ENCODE measurements at places on chromosomes 2 and 18.

DNA sequence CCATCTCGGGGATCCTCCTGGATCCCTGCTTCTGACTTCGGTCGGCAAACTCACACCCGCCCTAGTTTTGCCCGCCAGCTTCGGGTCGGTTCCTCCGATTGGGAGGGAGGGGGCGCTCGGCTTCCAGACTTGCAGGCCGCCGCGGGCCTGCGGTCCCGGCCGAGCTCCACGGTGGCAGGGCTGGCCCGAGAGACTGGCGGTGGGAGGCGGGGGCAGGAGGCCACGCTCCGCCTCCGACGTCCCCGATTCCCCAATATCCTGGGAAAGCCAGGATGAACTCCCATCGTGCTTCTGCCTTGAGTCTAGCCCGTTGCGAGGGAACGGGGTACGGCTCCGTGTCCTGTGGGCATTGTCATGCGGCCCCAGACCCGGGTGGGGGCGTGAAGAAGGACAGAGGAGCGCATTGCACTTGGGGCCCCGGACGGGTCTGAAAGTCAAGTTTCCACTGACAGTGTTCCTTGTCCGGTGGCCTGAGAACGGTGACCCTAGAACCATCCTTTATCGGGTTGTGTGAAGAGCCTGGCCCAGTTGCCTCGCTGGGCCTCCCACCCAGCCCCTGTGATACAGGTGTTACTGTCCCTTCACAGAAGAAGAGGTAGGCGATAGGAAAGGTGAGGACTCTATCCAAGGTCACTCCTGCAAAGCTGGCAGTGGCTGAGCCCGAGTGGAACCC, 2.4 kb upstream of the INHBB start:
- no peak for DNase-seq

GRCh38 chr2:20666005-20666303, 990 bp upstream of the GDF7 start:
- DNase-seq: no peak

DNA sequence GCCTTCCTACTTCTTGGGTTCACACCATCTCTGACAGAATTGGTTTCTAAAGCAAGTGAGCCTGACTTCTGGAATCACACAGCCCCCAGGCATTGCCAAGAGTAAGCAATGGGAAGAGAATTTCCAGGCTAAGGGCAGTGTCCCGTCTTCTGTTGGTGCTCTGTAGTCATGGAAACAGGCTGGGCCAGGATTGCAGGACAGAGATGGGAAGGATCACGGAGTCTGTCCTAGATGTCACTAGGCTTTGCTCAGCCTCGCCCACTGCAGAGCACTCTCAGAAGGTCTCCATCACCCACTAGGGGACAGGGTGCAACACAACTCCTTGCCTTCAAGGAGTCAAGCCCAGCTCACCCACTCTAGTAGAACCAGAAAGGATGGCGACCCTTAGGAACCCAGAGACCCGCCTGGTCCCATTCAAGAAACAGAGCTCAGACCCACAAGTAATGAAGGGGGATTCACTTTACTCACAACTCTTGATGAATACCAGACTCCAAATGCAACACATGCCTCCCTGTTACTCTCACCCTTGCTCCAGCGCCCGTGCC, 48.6 kb upstream of the TEX51 start:
- DNase-seq: no peak

DNA sequence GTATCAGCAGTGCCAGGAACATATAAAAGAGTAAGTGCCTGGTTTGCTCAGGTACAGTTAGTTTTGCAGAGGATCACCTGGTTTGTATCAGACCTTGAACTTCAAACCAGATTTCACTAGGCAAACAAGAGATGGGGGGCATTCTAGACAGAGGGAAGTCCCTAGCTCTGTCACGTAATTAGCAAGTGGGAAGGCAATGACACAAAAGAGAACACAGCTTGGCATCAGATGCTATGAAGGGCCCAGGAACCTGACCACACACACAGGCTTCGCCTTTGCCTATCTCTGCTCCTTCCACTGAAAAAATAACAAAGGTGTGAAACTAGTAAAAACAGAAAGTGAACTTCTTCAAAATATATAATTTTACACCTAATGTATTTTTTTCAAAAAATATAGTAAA, 62.6 kb downstream of the CERKL start:
- DNase-seq: no peak

DNA sequence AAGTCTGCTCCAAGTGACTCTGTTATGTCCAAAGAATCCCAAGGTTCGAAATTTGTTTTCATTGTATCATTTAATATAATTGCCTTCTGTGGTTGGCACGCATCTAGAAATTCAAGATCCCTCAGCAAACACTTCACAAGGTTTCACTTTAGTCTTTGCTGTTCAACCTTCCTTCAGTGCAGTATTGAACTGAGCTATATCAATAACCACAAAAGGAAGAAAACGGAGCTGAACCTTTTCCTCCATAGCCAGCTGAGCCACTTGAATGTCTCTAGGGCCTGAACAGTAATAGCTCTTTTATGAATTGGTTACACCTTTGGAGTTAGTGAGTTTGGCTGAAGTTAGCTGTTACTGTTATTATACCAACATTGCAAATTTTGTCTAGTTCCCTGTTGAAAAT, 357.7 kb upstream of the HNRNPA3 start:
- DNase-seq: no peak

DNA sequence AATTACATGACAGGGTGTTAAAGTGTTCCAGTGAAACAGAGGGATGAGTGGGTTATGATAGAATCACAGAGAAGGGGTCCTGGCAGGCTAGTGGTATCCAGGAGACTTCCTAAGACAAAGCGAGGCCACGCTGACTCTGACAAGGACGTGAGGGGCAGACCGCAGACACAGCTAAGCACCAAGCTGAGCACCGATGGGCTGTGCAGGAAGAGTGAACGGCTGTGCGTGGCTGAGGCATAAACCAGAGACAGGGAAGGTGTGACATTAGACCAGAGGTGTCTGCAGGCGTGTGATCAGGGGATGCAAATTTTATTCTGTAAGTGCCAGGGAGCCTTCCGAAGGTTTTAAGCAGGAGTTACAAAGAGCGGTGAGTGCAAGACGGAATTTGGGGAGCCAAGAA, 69.9 kb downstream of the PRELID3A start:
- no peak for DNase-seq

DNA sequence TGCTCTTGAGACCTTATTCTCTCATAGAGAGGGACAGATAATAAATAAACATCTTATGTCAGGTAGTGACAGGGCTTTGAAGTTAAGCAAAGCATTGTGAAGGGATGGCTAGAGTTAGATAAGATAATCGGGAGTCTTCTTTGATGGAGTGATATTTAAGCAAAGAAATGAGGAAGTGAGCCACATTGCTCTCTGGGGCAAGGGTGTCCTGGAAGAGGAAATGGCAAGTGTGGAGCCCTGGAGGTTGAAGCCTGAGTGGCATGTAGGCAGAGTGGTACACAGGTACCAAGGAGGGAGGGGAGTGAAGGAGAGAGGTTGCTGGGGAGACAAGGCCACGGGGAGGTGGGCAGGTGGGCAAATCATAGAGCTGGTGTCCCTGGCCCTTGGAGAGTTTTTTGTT, 110.2 kb downstream of the CTAGE1 start:
- peak; percentile 26 for DNase-seq

GRCh38 chr2:23293063-23293462, 91.9 kb upstream of the KLHL29 start:
- DNase-seq: no peak

DNA sequence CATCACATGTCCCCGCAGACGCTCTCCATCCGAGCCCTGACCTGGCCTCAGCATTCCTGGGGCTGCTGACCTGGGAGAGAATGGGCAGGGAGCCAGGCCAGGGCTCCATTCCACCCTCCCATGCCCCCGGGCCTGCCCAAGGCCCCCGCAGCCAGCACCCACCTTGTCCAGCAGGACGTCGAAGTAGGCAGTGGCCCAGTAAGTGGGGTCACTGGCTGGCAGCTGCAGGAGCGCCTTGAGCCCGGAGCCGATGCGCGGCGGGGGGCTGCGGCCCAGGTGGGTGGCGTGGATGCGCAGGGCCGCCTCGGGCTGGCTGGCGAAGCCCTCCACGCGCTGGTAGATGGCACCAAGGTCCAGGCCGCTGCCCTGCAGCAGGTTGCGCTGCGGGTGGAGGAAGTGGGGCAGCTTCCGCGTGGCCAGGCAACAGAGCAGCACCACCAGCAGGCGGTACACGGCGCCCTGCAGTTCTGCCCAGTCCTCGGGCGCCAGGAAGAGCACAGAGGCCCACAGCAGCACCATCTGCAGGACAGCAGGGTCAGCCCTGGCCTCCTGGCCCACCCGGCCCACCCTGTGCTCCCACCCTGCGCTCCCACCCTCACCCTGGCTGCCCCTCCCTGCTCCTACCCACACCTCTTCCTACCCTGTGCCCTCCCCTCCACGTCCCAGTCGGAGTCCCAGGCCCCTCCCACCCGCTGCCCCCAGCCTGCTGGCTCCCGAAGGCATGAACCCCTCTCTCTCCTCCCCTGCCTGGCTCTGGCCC, 7.6 kb downstream of the MAB21L4 start:
- DNase-seq: no peak

GRCh38 chr2:225431105-225431863, 31.8 kb downstream of the NYAP2 start:
- no peak for DNase-seq

DNA sequence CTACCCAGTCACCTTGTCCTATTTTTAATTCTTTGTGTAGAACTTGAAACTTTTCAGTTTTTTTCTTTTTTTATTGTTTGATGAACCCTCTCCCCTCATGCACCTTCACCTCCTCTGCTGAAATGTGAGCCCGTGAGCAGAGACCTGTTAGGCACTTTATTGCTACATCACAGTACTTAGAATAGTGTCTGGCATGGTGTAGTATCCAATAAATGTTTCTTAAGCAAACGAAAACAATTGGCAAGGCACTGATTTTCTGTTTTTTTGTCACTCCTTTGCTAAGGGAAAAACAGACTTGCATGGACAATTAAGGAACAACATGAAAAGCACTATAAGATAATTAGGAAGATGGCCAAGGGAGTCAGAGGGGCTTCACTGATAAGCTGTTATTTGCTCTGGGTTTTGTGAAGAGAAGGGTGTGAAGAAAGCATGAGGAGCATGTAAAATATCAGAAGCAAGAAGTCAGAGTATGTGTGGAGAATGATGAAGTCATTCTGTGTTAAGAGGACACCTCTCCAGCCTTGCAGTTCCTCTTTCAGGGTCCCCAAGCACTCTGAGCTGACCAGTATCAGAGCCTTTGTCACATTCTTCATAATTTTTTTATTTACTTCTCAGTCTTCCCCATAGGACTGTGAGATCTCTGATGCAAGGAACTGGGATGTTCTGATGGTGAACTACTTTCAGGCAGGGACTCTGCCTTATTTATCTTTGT, 99.7 kb upstream of the CAVIN2 start:
- no peak for DNase-seq

GRCh38 chr18:80249217-80250093, 2.1 kb upstream of the PARD6G start:
- DNase-seq: no peak

GRCh38 chr2:179939259-179939658, 67.8 kb downstream of the CWC22 start:
- DNase-seq: no peak

GRCh38 chr2:45912109-45912508, 260.6 kb downstream of the PRKCE start:
- DNase-seq: no peak

DNA sequence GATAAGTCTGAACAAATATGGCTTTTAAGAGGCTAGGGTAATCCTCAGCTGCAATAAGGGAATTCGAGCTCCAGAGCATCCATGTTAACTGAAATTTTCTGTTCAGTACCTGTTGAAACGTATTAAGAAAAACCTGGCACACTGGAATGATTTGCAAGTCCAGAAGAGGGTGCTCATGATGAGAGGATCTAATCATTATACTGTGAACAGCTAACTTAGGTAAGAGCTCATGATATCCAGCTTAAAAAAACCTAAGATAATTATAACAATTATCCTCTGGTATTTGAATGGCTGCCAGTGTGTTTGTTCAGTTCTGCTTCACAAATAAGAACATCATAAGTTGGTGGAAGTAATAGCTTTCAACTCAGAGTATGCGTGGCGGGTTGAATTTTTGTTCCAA, 1118.3 kb upstream of the DDX18 start:
- DNase-seq: no peak

GRCh38 chr2:201888426-201888800, 82.1 kb downstream of the CDK15 start:
- no peak for DNase-seq

GRCh38 chr18:59996370-59996966, 96.7 kb downstream of the PMAIP1 start:
- DNase-seq: peak; percentile 62

DNA sequence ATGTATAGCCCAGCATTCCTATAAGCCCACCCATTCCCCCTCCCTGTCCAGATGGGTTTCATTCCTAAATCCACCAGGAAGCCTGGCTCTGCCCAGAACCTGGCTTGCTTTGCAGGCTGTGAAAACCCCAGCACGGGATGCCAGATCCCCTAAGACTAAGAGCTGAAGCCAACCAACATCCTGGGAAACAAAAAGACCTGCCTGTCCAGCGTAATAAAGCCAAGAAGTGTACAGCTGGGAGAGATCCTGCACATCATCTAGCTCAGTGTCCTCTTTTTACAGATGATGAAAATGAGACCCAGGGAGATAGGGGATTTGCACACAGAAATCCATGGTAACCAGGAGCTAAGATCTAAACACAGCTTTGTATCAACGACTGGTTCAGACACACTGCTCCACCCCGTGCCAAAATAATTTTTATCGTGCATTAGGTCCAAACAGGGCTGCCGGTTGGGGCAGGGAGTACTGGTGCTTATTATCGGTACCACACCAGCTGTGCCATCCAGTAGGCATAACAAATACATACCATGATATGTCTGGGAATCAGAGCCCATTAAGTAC, 2.9 kb downstream of the RND3 start:
- no peak for DNase-seq

GRCh38 chr2:101883860-101884259, 107.9 kb upstream of the IL1R2 start:
- DNase-seq: peak; percentile 61

DNA sequence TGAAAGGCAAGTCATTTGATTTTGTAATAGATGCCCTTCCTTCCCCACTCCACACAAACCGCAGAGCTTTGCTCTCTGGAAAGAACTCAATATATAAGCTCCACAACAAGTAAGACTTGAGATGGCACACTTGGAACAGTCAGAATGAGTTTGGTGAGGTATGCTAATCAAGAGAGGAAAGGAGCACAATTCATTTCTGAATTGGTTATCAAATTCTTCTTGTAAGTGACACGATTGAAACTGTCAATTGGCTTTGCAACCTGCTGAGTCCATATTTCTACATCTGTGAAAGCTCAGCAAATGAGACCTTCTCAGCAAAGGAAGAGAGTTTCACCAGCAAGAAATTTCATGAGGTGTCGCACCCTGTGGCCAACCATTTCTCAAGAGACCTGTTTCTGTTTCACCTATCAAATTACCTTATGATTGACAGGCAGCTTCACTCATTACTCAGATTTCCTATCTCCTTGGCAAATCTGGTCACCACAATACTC, 19.1 kb downstream of the CTLA4 start:
- no peak for DNase-seq

DNA sequence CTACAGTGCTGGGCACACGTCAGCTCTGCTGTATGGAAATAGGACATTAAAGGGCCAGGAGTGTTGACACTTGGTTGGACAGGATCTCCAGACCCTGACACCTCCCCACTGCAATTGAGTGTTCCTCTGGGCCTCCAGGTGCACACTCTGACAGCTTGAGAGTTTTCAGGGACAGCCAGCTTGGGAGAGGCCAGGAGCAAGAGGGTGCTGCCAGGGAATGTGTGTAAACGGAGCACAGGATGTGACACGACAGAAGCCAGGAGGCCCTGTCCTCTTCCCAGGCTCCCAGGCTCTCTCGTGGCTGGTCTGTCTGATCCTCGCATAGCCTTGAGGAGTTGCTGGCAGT, 318.1 kb upstream of the HS6ST1 start:
- no peak for DNase-seq

Data from NAMALWA (cell line).